AML-193 (cell line): ENCODE measurements at places on chromosomes 2 and 18.
A peak's percentile ranks its signal among the peaks of the same experiment; 100 is the strongest.

DNA sequence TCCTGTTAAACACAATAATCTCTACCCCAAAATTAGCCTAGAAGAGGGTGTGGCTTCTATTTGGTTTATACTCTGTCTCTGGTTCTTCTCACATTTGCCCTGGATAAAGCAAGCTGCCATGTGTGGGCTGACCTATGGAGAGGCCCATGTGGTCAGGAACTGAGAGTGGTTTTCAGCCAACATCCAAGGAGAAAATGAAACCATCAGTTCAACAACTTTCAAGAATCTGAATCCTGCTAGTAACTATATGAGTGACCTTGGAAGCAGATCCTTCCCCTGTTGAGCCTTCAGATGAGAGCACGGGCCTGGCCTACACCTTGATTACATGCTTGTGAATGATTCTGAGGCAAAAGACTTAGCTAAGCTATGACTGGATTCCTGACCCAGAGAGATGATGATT lies 11.5 kb upstream of the TRIB2 start:
- DNase-seq: no peak

DNA sequence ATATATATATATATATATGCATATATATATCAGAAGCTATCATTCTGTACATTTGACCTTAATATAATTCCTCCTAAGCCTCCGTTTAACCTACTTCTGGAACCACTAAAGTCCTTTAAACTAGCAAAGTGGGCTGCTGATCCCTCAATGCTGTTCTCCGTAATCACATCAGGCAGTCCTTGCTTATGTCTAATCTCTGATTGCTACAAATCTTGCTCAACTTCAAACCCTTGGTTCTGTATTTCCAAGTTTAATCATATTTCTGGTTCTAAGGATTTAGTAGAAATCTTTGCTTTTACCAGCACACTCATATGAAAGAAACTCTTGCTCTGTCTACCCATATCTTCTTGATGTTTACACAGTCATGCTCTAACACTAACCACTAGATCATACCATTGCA lies 91.5 kb upstream of the GALNT13 start:
- no peak for DNase-seq

- DNase-seq: no peak
These were observed 993.5 kb upstream of the DDX18 start for GRCh38 chr2:116820986-116821385.

- DNase-seq: peak; percentile 38
These were observed 59.7 kb downstream of the PTH2R start for GRCh38 chr2:208466151-208466919.

- no peak for DNase-seq
These were observed 107.7 kb upstream of the KYNU start for GRCh38 chr2:142769761-142770160.

GRCh38 chr18:23809415-23809814 lies 120.2 kb downstream of the LAMA3 start:
- no peak for DNase-seq

DNA sequence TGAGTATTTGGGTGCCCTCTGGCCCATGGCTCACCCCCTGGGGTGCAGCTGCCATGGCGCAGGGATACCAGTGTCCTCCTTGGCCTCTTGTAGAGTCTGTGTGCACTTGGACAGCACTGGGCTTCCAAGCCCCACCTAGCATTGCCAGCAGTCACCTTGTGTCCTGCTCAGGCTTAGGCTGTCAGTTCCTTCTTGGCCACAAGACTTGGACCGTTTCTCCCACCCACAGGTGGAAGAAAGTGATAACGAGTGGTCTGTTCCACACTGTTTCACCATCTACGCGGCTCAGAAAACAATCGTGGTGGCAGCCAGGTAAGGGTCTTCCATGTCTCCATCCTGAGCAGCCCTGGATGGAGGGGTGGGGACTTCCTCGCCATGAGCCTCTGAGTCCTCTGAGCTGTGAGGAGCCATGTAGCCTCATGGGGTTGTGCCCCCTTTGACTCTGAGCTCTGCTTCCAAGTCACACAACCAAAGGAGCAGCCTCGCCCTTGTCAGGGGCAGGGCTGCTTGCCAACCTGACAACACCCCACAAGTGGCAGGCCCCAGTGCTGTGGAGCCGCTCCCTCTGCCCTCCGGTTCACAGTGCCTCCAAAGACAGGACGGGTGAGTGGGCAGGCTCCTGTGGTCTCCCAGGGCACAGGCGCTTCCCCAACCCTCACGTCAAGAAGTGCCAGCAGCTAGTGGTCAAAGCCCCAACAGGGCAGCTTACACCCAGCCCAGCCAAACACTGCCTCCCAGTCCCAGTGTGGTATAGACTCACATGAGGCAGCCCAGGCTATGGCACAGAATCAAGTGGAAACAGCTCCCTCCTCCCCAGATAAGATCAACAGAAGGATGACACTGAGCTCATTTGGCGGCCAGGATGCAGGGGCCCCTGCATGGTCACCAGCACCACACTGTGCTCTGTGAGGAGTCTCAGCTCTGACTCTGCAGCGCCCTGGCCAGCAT lies 18.4 kb downstream of the STK25 start:
- no peak for DNase-seq

DNA sequence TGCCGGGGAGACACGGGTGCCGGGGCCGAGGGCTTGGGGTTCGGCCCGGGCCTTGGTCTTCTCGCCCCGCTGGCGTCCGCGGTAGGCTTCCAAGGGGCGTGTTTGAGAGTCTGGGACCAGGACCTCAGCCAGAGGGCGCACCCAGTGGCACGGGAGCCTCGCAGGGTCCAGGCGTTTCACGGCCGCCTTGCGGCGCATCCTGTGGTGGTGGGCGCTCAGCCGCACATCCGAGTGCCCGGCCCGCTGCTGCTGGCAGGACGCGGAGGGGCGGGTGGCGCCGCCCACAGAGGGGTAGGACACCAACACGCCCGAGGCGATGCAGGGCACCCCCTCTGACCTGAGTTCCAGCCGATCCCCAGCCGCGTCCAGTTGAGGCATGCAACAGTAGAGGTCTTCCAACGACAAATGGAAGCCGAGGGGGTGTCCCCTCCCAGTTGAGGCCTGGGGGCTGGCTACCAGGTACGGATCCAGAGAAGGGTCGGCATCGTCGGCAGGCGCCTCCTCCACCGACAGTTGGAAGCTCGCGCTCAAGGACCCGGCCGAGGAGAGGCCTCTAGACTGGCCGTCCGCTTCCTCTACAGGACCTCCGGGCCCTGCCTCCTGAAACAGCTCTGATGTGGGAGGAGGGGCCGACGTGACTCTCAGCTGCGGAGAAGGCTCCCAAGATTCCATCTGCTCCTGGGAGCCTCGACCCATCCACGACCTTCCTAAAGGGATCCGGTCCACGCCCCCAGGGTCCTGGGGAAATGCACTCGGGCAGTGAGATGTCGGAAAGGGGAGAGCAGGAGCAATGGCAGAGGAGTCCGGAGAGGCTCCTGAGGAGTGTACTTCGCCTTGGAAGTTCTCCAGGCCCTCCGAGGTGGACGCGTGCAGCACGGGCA lies 6.3 kb downstream of the C2orf81 start:
- DNase-seq: no peak

DNA sequence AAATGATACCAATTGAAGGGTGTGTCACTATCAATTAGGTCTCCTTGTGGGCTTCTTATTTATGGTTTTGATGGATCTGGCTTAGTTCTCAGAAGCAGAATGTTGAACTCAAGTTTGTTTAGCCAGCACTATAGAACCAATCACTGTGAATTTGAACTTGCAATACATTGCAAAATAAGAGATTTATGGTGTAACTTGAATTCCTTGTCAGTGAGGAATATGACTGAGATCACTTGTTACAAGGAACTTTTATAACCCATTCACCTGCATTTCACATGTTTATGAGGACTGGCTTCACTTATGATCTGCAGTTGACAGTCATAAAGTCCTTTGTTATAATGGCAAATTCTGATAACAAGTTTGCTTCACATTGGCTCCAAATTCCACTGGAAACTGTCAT lies 9.8 kb downstream of the GATA6 start:
- no peak for DNase-seq

DNA sequence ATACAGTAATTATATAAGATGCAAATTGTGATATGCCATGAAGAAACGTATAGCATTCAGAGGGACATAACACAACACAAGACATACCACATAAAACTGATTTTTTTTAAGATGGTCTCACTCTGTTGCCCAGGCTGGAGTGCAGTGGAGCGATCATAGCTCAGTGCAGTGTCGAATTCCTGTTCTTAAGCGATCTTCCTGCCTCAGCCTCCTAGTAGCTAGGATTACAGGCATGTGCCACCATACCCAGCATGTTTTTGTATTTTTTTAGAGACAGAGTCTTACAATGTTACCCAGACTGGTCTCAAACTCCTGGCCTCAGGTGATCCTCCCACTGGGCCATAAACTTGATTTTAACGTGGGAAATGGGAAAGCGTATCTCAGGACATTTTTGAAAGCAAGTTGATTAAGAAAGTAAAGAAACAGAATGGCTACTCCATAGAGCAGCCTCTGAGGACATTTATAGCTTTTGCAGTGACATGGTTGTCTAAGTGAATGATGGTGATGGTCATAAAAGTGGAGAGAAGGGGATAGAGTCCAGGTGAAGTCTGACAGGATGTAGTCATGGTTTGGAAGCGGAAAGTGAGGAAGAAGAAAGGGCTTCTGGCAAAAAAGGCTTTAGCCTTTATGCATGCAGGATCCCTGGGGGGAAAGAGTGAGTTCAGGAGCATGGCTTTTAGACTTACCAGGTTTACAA lies 2.4 kb downstream of the TSGA10 start:
- no peak for DNase-seq

GRCh38 chr2:157596992-157597681 lies 31.5 kb downstream of the ACVR1C start:
- no peak for DNase-seq
